Left lung (tissue), 14 donors: ENCODE measurements at places on chromosomes 2 and 18. TPM values are rescaled to one million over a fixed set of nuclear protein-coding genes. Genes with fewer than 3 reads are reported as not detected.
A peak's percentile ranks its signal among the peaks of the same experiment; 100 is the strongest.

- DNase-seq, result no peak
- H3K27ac ChIP-seq, result no peak overlapping the region
- H3K4me1 ChIP-seq, result no peaks in the 10 kb centered on the region
- no peaks in the 10 kb centered on the region for H3K27me3 ChIP-seq
Observed at GRCh38 chr18:5380586-5380985, 85.1 kb upstream of the ZBTB14 start.

DNA sequence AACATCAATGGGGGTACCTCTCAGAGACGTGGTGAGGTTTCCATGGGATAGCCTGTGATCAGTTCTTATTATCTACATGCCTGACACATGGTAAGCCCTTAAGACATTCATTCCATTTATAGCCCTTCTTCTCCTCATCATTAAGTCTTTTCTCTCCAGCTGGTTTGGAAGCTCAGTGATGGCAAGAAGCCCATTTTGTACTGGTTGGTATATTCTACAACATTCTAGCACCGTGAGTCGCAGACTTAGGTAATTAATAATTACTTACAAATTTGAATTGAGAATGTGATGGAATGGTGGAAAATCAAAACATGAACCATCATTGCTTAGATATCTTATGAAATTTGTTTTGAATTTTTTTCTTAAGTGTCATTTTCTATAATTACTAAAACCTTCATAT, 472.6 kb downstream of the DLGAP1 start:
- no peaks in the 10 kb centered on the region for H3K4me1 ChIP-seq
- no peaks in the 10 kb centered on the region for H3K27me3 ChIP-seq
- no peak overlapping the region for H3K27ac ChIP-seq
- DNase-seq, result no peak
- H3K36me3 ChIP-seq, result no peaks in the 10 kb centered on the region

DNA sequence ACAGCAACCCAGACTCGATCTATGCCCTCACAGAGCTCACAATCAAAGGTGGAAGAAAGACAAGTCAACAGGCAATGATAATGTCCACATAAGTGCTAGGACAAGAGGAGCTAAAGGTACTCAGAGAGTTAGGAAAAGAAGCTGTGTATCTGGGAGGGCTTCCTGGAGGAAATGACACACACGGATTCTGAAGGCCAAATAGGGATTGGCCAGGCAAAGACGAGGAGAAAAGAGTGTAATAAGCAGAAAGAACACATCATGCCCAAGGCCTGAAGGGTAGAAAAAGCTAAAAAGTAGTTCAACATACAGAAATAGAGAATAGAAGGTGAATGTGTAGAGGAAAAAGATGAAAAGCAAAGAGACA, 36.1 kb downstream of the VIT start:
- no peaks in the 10 kb centered on the region for H3K27me3 ChIP-seq
- H3K4me3 ChIP-seq, result no peak overlapping the region
- no peak overlapping the region for H3K27ac ChIP-seq
- no peak for DNase-seq

DSG1 gene
- not detected for total RNA-seq

GRCh38 chr2:239532859-239533258, 132.0 kb upstream of the HDAC4 start:
- H3K4me3 ChIP-seq, result no peak overlapping the region
- no peaks in the 10 kb centered on the region for H3K36me3 ChIP-seq
- no peaks in the 10 kb centered on the region for H3K4me1 ChIP-seq
- DNase-seq, result no peak
- H3K27me3 ChIP-seq, result no peaks in the 10 kb centered on the region
- H3K27ac ChIP-seq, result no peak overlapping the region

DNA sequence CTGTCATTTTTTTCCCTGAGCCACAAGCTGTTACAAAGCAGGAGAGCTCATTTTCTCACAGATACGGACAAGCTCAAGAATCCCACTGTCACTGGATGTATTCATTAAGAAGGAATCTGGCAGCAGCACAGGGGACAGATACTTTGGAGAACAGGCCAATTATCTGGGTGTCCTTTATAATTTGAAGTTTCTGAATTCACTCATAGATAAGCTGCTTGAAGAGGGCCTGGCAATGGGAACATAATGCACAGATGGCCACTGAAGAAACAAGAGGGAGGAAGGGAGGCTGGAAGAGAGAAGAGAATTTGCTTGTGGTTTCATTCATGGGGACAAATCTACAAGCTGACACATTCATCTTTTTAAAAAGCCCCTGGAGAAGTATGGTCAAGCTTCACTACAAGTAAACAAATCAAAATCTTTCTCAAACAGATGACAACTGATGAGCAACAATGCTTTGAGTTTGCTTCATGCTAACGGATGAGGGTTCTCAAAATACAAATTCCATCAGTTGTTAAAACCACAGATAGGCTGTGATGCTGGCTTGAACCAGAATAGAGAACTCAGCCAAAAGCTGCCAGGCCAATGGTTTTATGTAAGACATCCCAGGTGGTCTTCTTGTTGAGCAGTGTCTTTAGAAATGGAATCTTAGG, 11.9 kb downstream of the BCL2 start:
- H3K4me3 ChIP-seq, result no peak overlapping the region
- no peak overlapping the region for H3K27ac ChIP-seq
- H3K36me3 ChIP-seq, result no peaks in the 10 kb centered on the region
- DNase-seq, result no peak
- no peaks in the 10 kb centered on the region for H3K4me1 ChIP-seq
- no peaks in the 10 kb centered on the region for H3K27me3 ChIP-seq

BIN1 gene
- 32.0 TPM for total RNA-seq

DNA sequence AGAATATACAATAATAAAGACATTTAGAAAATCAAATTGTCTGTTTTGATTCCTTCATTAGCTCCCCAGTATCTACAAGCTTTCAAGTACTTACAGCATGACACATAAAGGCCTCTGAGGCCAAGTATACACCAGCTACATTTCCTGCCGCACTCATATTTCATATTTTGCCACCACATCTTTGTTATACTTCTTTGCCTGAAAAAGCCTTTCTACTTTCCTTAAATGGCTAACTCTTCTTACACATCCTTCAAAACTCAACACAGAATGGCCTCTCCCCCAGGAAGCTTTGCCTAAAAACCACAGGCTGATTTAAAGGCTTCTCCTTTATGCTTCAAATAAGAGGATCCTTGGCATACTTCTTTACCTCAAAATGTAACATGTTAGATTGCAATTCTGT, 4.5 kb downstream of the STK17B start:
- peak overlapping the region; percentile 70 for H3K27ac ChIP-seq
- no peaks in the 10 kb centered on the region for H3K27me3 ChIP-seq
- no peaks in the 10 kb centered on the region for H3K36me3 ChIP-seq
- no peak overlapping the region for H3K4me3 ChIP-seq

DNA sequence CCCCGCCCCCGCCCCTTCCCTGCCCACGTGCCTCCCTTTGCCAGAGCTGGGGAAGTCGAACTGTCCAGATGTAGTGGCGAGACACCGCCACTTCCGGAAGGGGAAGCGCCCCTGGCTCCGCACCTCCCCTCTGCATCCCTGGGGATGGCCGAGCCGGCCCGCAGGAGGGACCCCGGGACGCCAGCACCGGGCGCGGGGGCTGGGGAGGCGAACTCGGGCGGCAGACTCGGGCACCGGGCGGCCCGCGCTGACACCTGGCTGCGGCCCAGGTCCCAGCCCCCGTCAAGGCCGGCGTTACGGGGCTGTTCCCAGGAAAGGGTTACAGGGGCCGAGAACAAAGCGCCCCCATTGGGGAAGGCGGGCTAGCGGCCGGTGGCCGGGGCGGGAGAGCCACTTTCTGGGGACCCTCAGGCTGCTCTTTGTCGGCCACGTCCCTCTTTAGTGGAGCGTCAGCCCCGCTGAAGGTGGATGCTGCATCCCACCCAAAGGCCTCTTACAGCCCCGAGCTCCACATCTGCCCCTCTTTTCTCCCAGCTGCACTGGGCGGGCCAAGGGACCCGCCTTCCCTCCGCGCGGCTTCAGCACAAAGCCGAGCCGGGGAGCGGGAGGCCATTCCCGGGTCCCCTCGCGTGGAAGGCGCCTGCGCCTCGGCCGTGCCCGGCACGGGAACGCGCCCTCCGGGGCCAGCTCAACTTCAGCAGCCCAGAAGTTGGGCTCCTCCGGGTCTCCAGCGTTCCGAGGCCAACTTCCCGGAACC, 1.3 kb downstream of the SDC1 start:
- H3K4me3 ChIP-seq, result peak overlapping the region; percentile 56
- no peaks in the 10 kb centered on the region for H3K36me3 ChIP-seq
- H3K27ac ChIP-seq, result peak overlapping the region; percentile 70
- H3K27me3 ChIP-seq, result peaks cover 7% of the 10 kb centered on the region

DNA sequence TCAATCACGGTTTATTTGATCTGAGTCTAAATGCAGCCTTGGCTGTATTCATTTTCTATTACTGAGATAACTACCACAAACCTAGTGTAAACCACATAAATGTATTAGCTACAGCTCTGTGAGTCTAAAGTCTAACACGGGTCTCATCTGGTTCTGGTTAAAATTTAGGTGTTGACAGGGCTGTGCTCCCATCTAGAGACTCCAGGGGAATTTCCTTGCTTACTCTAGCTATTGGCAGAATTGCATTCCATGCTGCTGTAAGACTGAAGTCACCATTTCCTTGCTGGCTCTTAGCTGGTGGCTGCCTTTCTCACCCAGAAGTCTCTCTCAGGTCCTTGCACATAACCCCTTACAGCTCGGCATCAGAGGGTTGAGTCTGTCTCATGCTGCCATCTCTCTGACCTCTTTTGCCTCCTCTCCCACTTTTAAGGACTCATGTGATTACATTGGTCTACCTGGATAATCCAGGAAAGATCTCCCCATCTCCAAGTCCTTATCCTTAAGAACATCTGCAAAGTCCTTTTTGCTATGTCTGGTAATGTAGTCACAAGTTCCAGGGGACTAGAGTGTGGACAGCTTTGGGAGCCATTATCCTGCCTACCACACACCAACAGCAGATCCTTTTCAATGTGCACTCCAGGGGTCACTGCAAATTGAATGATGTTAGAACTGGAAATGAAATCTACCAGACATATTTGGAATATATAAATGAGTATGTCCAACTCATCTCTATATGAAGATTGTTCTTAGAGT, 207.0 kb upstream of the AGAP1 start:
- no peak for DNase-seq
- H3K27ac ChIP-seq, result no peak overlapping the region
- H3K36me3 ChIP-seq, result no peaks in the 10 kb centered on the region
- no peak overlapping the region for H3K4me3 ChIP-seq

DNA sequence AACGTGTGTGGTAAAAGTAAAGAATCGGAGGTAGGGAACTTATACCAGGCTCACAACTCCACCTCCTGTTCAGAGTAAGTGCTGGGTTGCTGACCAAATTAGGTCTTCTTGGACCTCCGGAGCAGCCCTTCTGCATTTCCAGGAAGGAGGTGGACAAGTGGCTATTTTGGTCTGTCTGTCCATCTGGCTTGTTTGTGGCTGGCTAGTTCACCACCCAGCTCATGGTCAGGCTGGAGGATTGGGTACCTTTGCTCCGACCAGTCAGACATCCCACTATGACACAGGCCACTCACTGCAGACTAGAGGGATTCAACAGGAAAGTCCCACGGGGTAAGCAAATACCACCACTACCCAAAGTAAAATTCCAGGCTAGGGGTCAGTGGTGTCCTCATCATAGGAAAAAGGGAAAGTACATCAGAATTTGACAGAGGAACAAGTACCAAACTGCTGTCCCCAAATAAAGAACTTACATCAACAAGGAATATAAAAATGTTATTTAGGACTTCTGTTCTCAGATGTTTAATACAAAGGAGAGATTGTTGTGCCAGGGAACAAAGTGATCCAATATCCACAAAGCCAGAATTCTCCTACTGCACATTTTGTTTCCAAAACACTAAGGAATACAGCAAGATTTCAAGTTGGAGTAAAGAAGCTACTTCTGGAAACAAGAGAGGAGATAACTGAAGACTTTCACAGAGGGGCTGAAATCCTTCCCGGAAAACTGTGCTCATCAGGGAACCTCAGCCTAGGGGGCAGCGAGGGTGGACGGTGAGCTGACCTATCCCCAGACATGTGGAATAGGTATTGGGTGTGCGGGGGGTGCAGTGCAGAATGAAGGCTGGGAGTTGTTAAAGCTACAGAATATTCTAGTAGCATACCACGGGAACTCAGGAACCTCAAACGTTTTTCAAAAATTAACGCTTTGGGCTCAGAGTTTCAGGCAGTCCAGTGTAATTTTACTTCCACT, 56.9 kb downstream of the BCL2 start:
- no peak for DNase-seq
- no peaks in the 10 kb centered on the region for H3K36me3 ChIP-seq
- no peaks in the 10 kb centered on the region for H3K27me3 ChIP-seq
- H3K4me1 ChIP-seq, result no peaks in the 10 kb centered on the region
- H3K4me3 ChIP-seq, result no peak overlapping the region

TEKT4 gene
- not detected for total RNA-seq

INO80B gene
- total RNA-seq, result 23.8 TPM

DNA sequence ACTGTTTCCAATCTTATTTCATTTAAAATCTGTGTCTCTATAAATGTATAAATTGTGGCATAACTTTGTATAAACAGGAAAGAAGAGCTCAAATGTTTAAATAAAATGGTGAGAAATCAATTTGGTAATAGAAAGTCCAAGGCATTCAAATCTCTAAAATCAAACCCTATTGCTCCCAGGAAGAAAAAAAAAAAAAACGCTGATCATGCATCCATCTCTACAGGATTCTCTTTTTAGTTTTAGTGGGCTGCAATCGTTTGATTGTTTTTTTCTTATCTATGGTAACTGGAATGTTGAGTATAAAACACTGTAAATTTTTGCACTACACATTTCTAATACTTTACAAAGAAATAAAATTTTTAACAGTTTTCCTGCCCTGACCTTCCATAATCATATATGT, 75.6 kb downstream of the NCKAP1 start:
- no peaks in the 10 kb centered on the region for H3K27me3 ChIP-seq
- DNase-seq, result no peak
- peaks cover 27% of the 10 kb centered on the region for H3K36me3 ChIP-seq
- no peak overlapping the region for H3K4me3 ChIP-seq
- no peaks in the 10 kb centered on the region for H3K4me1 ChIP-seq

DNA sequence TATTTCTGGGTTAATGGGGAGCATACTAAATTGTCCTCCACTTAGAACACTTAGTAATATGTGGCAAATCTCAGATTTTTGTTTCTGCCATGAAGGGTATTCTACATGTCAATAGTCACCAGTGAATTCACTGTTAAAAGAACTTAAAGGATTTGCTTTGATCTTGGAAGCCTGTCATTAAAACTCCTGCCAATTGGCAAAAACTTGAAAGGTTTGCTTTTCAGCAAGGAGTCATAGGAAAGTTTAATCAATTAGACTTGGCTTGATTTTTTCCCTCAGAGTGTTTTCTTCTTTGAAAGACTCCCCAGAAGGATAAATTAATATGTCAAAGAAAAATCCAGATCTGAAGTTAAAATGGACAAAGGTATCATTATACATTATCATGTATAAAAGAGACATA, 671.9 kb upstream of the PKDCC start:
- H3K4me1 ChIP-seq, result no peaks in the 10 kb centered on the region
- H3K36me3 ChIP-seq, result no peaks in the 10 kb centered on the region
- no peak overlapping the region for H3K27ac ChIP-seq
- DNase-seq, result no peak

- no peak for DNase-seq
- no peak overlapping the region for H3K27ac ChIP-seq
- H3K36me3 ChIP-seq, result no peaks in the 10 kb centered on the region
- peaks cover 5% of the 10 kb centered on the region for H3K4me1 ChIP-seq
- H3K4me3 ChIP-seq, result no peak overlapping the region
Observed at GRCh38 chr18:55489034-55489986, 98.7 kb downstream of the TCF4 start.

GRCh38 chr2:12424809-12425208, 291.9 kb upstream of the TRIB2 start:
- DNase-seq, result no peak
- no peaks in the 10 kb centered on the region for H3K27me3 ChIP-seq
- no peak overlapping the region for H3K4me3 ChIP-seq
- H3K36me3 ChIP-seq, result no peaks in the 10 kb centered on the region

CCDC121 gene
- 3.0 TPM for total RNA-seq
